ENCODE measurements at places on chromosomes 5 and 9. TPM values are rescaled to one million over a fixed set of nuclear protein-coding genes. Genes with fewer than 3 reads are reported as not detected.

GRCh38 chr5:17734011-17734410 is 99.8 kb downstream of the TAF11L14 start:
- no peaks in the 10 kb centered on the region for H3K4me1 ChIP-seq
- H3K4me3 ChIP-seq, result no peak overlapping the region
- H3K27me3 ChIP-seq, result no peaks in the 10 kb centered on the region
- H3K27ac ChIP-seq, result no peak overlapping the region
- no peaks in the 10 kb centered on the region for H3K36me3 ChIP-seq

DNA sequence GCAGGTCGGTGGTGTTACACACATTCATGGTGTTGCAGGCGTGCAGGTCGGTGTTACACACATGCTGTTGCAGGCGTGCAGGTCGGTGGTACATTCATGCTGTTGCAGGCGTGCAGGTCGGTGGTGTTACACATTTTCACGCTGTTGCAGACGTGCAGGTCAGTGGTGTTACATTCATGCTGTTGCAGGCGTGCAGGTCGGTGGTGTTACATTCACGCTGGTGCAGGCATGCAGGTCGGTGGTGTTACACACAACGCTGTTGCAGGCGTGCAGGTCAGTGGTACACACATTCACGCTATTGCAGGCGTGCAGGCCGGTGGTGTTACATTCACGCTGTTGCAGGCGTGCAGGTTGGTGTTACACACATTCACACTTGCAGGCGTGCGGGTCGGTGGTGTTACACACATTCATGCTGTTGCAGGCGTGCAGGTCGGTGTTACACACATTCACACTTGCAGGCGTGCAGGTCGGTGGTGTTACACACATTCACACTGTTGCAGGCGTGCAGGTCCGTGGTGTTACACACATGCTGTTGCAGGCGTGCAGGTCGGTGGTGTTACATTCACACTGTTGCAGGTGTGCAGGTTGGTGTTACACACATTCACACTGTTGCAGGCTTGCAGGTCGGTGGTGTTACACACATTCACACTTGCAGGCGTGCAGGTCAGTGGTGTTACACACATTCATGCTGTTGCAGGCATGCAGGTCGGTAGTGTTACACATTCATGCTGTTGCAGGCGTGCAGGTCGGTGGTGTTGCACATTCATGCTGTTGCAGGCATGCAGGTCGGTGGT is 11.1 kb downstream of the DPP7 start:
- H3K36me3 ChIP-seq, result peaks cover 59% of the 10 kb centered on the region
- H3K27me3 ChIP-seq, result no peaks in the 10 kb centered on the region
- H3K4me3 ChIP-seq, result no peak overlapping the region

GRCh38 chr5:96245140-96246091 is 187.6 kb downstream of the PCSK1 start:
- no peaks in the 10 kb centered on the region for H3K27me3 ChIP-seq
- H3K4me1 ChIP-seq, result peaks cover 50% of the 10 kb centered on the region
- peak overlapping the region; percentile 38 for H3K27ac ChIP-seq
- H3K36me3 ChIP-seq, result no peaks in the 10 kb centered on the region

DNA sequence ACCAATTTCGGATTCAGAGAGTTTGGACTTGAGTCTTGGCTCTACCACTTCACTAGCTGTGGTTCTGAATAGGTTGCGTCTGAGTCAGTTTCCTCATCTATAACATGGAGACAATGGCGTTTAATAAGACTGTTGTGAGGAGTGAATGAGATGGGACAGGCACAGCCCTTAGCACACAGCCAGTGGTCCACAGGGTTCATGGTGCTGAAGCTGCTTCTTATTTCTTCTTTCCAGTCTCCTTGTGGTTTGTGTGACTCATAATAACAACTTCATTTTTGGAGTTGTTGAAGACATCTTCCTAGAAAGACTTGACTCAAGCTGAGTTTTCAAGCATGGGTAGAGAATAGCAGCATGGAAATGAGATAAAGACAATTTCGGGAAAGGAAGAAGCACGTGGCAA is 172.6 kb upstream of the PPP2R2B start:
- no peak overlapping the region for H3K27ac ChIP-seq
- H3K36me3 ChIP-seq, result no peaks in the 10 kb centered on the region
- no peaks in the 10 kb centered on the region for H3K27me3 ChIP-seq
- H3K4me1 ChIP-seq, result no peaks in the 10 kb centered on the region

GRCh38 chr5:29949301-29949872 is 1244.1 kb upstream of the CDH6 start:
- no peak for DNase-seq
- no peaks in the 10 kb centered on the region for H3K36me3 ChIP-seq
- no peak overlapping the region for H3K27ac ChIP-seq
- no peaks in the 10 kb centered on the region for H3K4me1 ChIP-seq
- no peaks in the 10 kb centered on the region for H3K27me3 ChIP-seq

GRCh38 chr9:136204838-136205706 is at the start of gene LHX3:
LHX3 (minus strand) TSS chr9:136205128; CDS start chr9:136205012, 116 bp downstream.
- DNase-seq, result peak; percentile 98
- peaks cover 45% of the 10 kb centered on the region for H3K27me3 ChIP-seq
- H3K27ac ChIP-seq, result no peak within 1 kb of the TSS

DNA sequence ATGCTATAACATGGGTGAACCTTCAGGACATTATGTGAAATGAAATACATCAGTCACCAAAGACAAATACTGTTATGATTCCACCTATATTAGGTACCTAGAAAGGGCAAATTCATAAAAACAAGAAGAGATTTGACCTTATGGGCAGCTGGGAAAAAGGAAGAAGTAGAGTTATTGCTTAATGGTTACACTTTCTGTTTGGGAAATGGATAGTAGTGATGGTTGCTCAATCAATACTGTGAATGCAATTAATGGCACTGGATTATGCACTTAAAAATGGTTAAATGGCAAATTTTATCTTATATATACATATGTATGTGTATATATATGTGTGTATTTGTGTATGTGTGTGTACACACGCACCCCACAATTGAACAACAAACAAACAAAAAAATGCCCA is 15.2 kb downstream of the FKBP15 start:
- no peak overlapping the region for H3K27ac ChIP-seq
- DNase-seq, result no peak
- H3K4me1 ChIP-seq, result no peaks in the 10 kb centered on the region
- H3K27me3 ChIP-seq, result no peaks in the 10 kb centered on the region

DNA sequence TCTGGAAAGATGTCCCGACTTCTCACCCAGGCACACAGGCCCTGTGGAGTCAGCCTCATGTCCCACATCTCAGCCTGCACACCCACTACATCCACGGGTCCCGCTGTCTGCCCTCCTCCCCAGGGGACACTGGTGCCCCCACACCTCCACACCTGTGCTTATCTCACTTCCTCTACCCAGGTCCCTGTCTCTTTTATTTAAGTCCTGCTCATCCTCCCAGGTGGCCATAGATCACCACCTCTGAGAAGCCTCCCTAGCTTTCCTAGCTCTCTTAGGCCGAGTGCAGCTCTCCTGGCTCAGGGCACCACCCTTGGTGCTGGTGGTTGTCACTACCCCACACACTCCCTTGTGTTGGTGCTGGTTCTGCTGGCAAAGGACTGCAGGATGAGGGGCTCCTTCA is 143.6 kb upstream of the PITX1 start:
- H3K4me1 ChIP-seq, result no peaks in the 10 kb centered on the region
- no peak overlapping the region for H3K4me3 ChIP-seq
- no peak overlapping the region for H3K27ac ChIP-seq
- no peaks in the 10 kb centered on the region for H3K36me3 ChIP-seq

- H3K27ac ChIP-seq, result peak overlapping the region; percentile 6
- peaks cover 10% of the 10 kb centered on the region for H3K4me1 ChIP-seq
- no peak for DNase-seq
- no peaks in the 10 kb centered on the region for H3K27me3 ChIP-seq
These were observed 227.9 kb downstream of the BNC2 start for GRCh38 chr9:16642421-16643109.

DNA sequence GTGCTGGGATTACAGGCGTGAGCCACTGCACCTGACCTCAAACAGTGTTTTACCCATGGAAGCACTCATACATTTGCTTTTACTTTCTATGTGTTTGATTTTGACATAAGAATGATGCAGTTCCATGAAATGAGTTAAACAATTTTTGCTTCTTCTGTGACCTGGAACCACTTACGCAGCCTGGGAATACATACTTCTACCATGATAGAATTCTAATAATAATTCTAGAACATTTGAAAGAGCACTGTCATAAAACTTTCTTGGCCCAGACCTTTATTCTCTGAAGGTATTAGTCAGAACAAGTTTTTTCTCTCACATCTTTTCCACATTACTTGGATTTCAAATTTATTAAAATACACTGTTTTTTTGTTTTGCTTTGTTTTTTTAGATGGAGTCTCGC is 25.3 kb upstream of the COL5A1 start:
- no peak overlapping the region for H3K27ac ChIP-seq
- DNase-seq, result peak; percentile 78
- no peak overlapping the region for H3K4me3 ChIP-seq
- H3K4me1 ChIP-seq, result peaks cover 16% of the 10 kb centered on the region
- no peaks in the 10 kb centered on the region for H3K36me3 ChIP-seq
- H3K27me3 ChIP-seq, result no peaks in the 10 kb centered on the region

DNA sequence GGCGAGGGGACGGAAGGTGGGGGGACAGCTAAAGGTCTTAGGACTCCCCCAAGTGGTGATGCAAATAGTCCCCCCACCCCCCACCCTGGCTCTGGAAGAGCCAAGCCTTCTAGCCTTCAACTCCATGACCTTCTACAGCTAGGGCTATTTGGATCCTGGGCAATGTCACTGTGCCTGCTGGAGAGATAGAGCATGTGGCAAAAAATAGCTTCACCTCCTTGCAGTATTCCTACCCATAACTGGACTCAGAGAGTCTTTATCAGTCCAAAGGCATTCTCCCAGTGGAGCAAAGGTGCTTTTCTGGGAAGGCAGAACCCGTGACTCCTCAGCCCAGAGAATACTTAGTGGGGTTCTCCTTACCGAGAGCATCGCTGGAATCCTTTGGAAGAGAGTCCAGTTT is 48.9 kb upstream of the PPARGC1B start:
- no peak overlapping the region for H3K4me3 ChIP-seq
- no peak overlapping the region for H3K27ac ChIP-seq
- H3K27me3 ChIP-seq, result peaks cover 49% of the 10 kb centered on the region
- no peaks in the 10 kb centered on the region for H3K4me1 ChIP-seq
- H3K36me3 ChIP-seq, result no peaks in the 10 kb centered on the region

DNA sequence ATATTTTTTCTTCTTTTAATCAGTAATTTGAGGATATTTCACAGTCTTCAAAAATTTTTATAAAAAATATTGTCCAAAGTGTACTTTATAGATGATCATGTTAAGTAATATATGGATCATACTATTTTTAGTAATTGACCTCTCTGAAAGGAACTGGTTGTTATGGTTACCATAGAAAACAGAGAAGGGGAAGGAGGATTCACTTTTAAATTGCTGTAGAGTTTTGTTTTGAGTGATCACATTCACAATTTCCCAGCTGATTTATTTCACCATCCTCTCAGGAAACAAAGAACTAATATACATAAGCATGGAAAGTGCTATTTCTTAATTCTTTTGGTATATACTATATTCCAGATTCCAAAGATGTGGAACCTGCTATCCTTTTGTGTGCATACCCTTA is 56.5 kb upstream of the NREP start:
- H3K4me1 ChIP-seq, result peaks cover 5% of the 10 kb centered on the region
- H3K27me3 ChIP-seq, result no peaks in the 10 kb centered on the region
- H3K36me3 ChIP-seq, result no peaks in the 10 kb centered on the region
- H3K4me3 ChIP-seq, result no peak overlapping the region

DNA sequence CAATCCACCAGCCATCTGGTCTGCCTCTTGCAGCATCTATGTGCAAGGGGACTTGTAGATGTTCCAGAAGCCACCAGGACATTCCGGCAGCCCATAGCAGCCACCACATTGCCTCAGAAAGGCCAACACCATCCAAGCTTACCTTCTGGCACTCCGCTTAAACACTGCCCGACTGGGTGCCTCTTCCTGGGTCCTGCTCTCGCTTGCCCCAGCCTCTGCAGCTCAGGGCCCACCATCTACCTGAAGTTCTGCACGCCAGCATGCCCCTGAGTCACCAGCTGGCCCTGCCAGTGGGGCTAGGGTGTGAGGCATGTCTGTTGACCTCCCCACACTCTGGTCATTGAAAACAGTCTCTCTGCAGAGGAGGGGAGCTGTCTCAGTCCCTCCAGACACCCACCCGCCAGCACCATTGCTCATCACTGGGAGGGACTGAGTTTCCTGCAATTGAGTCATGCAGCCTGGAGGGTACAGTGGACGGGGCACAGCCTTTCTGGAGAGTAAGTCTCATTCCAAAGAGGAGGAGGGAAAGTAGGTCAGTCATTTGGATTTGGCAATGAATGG is 16.9 kb upstream of the COL5A1 start:
- H3K4me3 ChIP-seq, result no peak overlapping the region
- H3K4me1 ChIP-seq, result peaks cover 48% of the 10 kb centered on the region
- H3K27me3 ChIP-seq, result no peaks in the 10 kb centered on the region
- peak; percentile 99 for DNase-seq
- H3K27ac ChIP-seq, result peak overlapping the region; percentile 64

GRCh38 chr5:118195211-118195610 is 793.1 kb downstream of the DTWD2 start:
- no peaks in the 10 kb centered on the region for H3K36me3 ChIP-seq
- H3K4me3 ChIP-seq, result no peak overlapping the region
- no peak overlapping the region for H3K27ac ChIP-seq
- H3K27me3 ChIP-seq, result no peaks in the 10 kb centered on the region

DNA sequence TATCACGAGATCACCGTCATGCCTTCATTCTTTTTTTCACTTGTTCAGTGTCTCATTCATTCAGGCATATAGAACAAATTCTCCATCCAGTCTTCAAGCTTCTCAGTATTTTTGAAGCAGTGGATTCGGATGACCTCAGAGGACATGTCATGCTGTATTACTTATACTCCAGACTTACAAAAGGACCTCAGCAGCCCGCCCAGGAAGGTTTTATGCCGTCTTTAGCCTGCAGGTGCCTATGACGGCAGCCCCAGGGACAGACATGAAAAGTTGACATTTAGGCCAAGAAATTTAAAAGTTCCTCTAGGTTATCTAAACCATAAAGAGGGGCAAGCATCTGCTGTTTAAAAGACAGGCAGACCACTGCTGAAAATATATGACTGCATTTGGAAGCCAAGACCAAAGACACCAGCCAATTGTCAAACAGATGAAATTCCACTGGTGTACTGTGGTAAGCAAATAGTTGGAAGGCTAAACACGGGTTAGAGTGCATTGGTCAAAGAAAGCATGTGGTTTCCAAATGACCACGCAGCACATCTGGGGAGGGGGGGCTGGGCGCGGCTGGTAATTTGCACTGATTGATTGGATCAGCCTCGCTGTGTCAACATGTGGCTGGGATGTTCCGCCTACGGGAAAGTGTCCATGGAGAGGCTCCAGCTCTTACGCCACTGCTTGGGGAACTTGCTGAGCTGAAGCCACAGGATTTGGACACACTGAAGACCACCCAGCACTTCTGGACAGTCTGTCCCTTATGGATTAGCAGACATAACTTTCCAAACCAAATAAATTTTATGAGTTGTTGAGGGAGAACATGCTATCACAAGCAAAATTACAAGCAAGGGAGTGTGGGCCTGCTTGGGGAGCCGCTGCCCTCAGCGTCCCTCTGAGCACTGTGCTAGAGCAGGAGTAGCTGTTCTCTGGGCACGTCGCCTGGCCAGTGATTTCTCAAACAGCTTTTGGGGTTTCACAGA is 173.6 kb downstream of the FANCC start:
- H3K36me3 ChIP-seq, result no peaks in the 10 kb centered on the region
- H3K4me3 ChIP-seq, result peak overlapping the region; percentile 26
- H3K27ac ChIP-seq, result peak overlapping the region; percentile 15
- DNase-seq, result no peak
- no peaks in the 10 kb centered on the region for H3K27me3 ChIP-seq

The ALDOB gene
- total RNA-seq, result not detected

The DYNC2I2 gene
- total RNA-seq, result 51.3 TPM

The DMRTA1 gene
- 4.3 TPM for total RNA-seq

The SPINK4 gene
- total RNA-seq, result not detected

The C5orf46 gene
- total RNA-seq, result not detected

The CDH18 gene
- 0.36 TPM for total RNA-seq

The TEK gene
- 8.3 TPM for total RNA-seq

The PCDHA12 gene
- total RNA-seq, result 0.36 TPM

The PCA3 gene
- 0.36 TPM for total RNA-seq

The SOHLH1 gene
- total RNA-seq, result not detected

The POLR3G gene
- total RNA-seq, result 1.8 TPM
